ENCODE measurements at places on chromosomes 11 and 22.
A peak's percentile ranks its signal among the peaks of the same experiment; 100 is the strongest.

DNA sequence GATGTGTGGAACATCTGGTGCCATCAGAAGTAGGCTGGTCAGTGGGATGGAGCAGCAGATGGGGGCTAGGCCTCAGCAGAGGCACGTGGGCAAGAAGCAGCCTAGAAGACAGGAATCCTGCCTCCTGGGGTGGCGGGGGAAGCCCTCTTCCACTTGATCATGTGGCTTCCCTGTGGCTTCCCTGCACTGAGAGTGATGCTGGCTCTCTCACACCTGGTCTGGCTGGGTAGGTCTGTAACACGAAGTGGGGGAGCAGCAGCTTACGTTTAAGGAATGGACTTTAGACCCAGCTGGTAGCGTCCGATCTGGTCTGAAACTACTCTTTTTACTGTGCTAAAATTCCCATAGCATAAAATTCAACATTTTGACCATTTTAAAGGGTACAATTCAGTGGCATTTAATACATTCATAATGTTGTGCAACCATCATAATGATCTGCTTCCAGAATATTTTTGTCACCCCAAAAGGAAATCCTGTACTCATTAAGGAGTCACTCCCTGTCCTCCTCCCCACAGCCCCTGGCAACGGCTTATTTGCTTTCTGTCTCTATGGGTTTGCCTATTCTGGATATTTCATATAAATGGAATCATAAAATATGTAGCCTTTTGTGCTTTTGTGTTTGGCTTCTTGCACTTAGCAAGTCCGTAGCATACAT, 21.7 kb downstream of the PTPN5 start:
- no peak for DNase-seq

- DNase-seq, result no peak
These were observed 1232.3 kb downstream of the TBC1D22A start for GRCh38 chr22:47994601-47995263.

GRCh38 chr11:84590106-84590505, 1037.0 kb downstream of the DLG2 start:
- no peak for DNase-seq

DNA sequence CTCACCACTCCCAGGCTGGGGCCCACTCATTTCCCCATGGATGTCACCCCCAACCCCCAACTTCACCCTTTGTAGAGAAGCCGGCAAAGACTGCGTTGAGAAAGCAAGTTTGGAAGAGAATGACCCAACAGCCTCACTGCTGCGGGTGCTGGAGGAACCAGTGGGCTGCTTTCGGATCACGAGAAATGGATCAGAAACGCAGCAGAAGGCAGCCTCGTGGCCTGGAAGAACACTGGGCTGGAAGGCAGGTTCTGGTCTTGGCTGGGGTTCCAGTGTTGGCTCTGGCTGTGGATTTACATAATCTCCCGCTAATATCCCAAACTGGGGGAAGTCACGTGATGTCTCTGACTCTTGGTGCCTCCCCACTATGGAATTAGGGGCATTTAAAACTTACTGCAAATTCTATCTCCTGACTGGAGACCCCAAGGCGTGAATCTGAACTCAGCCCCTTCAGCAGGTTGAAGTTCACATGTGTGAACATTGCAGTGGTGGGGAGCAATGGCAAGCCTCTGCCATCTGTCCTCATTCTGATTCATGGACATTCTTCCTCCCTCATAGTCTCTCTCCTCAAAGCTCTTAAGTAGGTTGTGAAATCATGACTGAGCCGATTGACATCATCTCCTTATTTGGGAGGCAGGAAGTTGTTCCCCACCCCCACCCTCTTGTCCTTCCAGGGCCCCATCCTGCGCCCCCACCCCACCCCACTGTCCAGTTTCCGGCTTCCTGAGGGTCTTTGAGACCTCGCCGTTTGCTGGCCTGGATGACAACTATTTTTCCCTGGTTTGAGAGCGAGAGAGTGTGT, 37.0 kb upstream of the TIMP3 start:
- DNase-seq, result peak; percentile 70

- no peak for DNase-seq
These were observed 144.6 kb downstream of the LDLRAD3 start for GRCh38 chr11:36088266-36088972.

- peak; percentile 71 for DNase-seq
These were observed 8.8 kb downstream of the UPB1 start for GRCh38 chr22:24503843-24504338.

- peak; percentile 82 for DNase-seq
These were observed at the start of gene TRIM34 for GRCh38 chr11:5624489-5625279. TRIM34 (plus strand) TSS chr11:5625001; CDS start chr11:5632332, 7,331 bp downstream.

- no peak for DNase-seq
These were observed 372.0 kb upstream of the B3GAT1 start for GRCh38 chr11:134784046-134784445.

DNA sequence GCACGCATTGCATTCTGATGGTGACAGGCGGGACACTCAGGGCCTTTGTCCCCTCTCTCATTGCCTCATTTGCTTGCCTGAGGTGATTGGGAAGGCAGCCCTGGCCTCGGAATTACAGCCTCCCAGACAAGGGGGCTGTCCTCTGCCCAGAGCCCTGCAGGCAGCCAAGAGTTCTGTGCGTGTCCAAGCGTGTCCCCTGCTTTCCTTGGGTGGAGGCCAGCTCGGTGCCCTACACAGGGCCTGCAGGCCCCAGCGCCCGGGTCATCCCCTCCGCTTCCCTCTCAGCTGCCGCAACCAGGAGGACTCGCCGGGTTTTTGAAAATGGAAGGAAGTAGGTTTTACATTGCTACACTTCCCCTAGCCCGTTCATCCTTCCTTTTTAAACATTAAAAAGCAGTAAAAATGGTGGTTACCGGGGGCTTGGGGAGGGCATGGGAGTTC, 1.9 kb downstream of the GRAMD4 start:
- DNase-seq, result peak; percentile 37

DNA sequence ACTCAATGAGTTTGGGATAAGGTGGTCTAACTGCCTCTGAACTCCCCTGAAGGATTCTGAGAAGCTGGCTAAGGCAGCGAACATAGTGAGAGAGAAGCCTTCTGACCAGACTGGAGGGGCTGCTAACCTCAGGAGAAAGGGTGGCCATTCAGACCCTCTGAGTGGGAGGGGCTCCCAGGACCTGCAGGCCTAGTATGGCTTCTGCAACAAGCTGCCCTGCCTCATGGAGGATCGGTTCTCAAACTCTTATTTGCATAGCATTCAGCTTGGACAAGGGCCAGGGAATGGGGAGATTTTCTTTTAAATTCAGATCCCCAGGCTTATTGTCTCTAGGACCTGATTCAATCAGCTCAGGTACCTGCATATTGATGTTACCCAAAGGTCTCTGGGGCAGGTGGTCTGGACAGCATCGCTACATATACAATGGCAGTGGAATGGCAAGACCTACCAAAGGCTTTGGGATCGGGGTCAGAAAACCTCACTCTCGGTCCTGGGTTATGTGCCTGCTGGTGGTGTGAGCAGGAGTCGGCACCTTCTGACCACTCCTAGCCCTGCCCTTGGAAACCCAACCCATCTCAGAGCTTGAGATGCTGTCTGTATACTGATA, 599.1 kb downstream of the BRD1 start:
- DNase-seq, result no peak

DNA sequence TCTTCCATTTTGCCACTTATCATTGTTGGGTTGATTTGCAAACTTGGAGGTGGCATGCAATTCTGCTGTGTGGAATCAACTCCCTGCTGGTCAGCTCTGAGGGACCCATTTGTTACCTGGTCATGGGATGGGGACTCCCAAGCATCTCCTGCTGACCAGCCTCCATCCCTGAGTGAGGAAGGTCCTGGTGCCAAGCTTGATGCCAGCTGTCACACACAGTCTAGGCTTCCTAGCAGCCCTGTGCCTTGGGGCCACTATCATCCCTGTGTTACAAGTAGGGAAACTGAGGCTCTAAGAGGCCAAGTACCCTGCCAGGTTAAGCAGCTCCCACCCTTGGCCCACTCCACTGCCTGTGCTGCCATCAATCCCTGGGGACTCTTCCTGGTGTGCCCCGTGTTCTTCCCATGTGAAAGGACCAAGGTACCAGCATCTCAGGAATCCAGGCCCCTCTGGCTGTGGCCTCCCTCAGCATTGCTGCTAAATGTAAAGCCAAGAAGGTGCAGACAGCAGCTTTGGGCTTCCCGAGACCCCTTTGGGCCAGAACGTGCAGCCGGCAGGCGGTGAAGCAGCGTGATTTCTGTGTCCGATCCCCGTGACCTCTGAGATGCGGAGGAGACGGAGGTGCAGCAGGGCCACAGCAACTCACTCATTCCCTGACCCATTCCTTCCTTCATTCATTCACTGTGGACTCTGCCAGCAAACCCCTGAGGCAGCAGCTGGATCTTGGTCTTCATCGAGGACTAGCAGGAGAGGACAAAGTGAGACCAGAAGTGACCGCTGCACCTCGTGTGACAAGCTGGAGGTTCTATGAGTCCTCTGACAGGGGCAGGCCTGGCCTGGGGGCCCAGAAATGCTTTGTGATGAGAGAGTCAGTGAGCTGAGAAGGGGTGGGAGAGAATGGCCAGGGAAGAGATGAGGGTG, 49.7 kb downstream of the MYEOV start:
- no peak for DNase-seq

GRCh38 chr11:8532475-8532874, 61.6 kb downstream of the STK33 start:
- DNase-seq, result no peak

- no peak for DNase-seq
These were observed 47.1 kb upstream of the CLDN5 start for GRCh38 chr22:19571207-19571795.

DNA sequence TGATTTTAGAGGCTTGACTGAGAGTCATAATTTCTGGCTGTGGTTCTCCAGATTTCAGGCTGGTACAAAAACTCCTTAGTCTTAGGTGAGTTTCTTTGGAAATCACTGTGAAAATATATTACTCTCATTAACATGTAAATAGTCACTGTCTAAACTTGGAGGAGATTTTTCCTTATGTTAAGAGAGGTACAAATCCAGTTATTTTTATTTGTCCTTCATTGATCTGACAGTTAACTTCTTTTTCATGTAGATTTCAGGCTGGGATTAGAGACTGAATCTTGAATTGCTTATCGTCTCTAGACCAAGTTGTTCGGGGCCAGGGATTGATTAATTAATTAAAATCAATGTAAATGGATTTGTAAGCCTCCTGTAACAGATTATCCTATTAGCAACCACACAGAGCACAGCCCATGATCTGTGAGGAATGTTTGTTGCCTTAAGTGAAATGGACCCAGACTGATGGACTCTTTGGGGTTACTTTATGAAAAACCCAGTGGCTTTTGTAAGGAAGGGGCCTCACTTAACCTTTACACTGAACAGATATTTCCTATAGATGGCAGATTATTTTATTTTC, 21.1 kb downstream of the TEAD1 start:
- DNase-seq, result no peak

DNA sequence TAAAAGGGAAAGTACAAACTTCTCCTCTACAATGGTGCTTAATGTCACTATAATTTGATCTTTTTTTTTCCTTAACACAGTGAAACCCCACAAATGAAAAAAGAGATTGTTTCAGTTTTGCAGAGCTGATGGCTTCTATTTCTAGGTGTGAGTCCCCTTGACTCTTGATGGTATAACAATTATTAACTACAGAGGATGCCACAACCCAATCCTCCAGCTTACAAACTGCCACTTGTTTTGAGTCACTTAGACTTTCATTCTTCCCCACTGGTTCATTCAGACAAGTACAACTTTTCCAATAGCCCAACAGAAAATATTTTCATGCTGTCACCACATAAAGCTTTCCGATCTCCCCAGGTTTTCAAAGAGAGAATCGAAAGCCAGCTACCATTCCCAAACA, 812.2 kb downstream of the LRRC4C start:
- DNase-seq, result no peak

- DNase-seq, result no peak
These were observed 12.6 kb downstream of the RHBDD3 start for GRCh38 chr22:29255064-29255621.

DNA sequence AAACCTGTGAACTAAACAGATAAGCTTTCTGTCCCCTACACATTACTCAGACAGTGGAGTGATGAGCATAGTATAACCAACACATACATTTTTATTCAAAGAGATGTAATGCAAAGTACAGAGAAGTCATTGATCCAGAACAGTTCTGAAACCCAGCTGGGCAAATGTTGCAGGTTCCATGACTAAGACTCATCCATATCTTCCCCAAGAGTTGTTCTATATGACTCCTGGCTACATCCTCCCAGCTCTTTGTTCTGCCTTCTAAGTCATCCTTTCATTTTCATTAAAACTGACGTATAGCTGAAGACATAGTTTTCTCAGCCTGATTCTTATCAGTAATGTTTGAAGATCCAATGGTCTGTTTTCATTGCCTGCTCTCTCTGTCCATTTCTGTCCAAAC, 47.3 kb downstream of the PLAAT5 start:
- no peak for DNase-seq

DNA sequence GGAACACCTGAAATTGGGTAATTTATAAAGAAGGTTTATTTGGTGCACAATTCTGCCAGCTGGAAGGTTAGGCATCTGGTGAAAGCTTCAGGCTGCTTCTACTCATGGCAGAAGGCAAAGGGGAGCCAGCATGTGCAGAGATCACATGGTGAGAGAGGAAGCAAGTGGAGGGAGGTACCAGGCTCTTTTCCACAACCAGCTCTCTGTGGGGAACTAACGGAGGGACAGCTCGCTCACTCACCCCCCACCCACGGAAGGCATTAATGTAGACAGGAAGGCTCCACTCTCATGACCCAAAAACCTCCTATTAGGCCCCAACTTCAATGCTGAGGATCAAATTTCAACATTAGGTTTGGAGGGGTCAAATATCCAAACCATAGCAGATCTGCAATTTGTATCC, 75.6 kb upstream of the ARHGAP32 start:
- peak; percentile 66 for DNase-seq
